ENCODE measurements at places on chromosomes 2 and 18.

- DNase-seq = no peak
Observed at GRCh38 chr2:177529166-177529565, 136.6 kb downstream of the AGPS start.

DNA sequence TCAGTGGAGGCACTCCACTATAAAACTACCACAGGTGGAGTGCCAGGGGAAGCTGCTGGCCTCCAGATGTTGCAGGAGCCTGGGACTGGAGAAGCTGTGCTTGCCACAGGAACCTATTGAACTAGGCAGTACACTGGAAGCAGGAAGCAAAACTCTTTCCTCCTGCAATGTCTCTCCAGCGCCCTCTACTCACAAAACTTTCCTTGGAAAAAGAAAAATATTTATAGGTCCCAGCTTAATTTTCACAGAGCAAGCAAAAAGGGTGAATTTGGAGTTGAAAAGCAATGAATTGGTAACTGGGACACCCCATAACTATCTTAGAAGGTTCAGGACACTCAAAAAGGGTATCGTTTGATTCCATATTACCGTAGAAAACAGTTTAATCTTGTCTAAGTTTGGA, 33.2 kb upstream of the REEP1 start:
- DNase-seq = no peak

DNA sequence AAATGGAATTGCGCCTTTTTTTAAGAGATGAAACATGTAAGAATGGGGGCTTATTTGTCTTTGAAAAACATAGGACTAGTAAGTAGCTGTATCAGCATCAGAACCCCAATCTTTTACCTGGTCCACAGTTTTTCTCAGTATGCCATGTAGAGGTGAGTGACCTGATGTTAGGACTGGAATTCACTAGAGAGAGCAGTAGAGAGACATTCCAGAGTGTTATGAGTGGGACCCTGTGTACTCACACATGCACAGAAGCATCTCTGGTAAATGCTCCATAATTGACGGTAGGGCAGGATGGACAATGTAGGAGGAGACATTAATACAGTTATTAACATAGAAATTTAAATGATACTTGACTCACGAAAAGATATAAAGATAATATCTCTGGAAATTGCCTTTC, 1.4 kb upstream of the GALNT13 start:
- DNase-seq = no peak

DNA sequence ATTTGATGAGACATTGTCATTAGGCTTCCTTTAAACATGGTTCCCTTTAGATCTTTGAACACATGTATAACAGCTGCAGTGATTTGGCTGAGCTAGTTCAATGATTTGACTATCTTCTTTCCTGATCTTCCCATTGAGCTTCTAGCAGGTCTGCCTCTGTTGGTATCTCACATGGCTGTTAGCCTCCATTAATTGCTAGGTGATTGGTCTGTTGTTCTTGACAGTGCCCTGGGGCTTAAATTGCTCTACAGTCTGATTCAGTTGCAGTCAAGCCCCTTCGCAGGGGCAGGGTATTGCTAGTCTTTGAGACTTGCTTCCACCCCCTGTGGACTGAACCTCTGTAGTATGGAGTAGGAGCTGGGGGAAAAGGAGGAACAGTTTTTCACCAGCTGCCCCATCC, 24.1 kb downstream of the SKA1 start:
- DNase-seq = no peak

- no peak for DNase-seq
Observed at GRCh38 chr2:8538531-8538930, 143.3 kb upstream of the ID2 start.

GRCh38 chr2:43818761-43819160, 19.9 kb downstream of the ABCG5 start:
- DNase-seq = no peak

DNA sequence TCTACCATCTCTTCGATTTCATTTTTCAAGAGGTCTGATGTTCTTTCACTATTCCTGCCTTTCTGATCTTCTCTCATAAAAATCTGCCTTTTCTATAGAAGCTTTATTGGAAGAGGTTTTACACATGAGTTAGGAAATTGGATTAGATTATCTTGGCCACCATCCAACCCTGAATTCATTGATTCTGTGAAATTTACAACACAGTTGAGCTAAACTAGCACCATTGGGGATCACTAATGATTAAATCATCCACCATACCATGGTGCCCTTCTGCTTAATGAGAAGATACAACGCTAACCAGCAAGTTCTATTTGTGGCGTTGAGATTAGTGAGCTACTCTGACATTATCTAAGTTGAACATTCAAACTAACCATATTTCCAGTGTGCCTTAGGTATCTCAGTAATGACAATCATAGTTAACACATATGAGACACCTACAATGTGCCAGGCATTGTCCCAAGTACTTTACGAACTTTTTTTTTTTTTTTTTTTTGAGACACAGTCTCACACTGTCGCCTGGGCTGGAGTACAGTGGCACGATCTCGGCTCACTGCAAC, 17.3 kb upstream of the LBH start:
- DNase-seq = no peak

DNA sequence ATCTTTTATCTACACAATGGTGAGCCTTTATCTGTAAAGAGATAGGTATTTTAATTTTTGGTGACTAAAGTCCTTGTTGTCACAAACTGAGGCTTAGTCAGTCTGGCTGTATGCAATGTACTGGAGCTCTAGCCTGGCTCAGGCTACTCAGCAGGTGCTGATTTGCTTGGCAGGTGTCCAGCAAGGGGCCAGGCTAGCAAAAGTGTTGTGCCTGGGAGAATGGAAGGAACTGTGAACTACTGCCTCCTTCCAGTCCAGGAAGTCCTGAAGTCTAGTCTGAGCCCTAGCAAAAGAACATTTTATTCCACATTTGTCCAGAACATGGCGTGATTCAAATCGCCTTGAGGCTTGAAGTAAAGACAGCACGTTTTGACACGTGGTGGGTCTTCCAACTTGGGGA, 260.5 kb downstream of the CCDC85A start:
- no peak for DNase-seq

- no peak for DNase-seq
Observed at GRCh38 chr2:195756218-195756942, 99.4 kb downstream of the SLC39A10 start.

GRCh38 chr2:239396881-239397681, 3.7 kb downstream of the HDAC4 start:
- DNase-seq = peak; percentile 91

DNA sequence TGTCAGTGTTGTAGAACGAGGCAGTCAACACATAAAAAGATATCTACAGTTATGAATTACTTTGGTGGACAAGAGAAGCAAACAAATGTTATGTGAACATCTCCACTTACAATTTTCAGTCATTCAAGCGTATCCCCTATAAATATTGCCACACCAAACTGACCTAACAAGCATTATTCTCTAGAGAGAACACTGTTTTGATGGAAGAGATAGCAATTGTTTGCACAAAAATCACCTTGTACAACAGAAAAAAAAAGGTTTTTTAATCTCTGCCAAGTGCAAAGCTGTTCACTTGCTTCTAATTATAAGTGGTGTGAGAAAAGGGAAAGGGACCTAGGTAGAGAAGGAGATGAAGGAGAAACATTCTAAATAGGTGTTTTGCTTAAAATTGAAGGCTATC, 33.8 kb downstream of the PID1 start:
- no peak for DNase-seq

DNA sequence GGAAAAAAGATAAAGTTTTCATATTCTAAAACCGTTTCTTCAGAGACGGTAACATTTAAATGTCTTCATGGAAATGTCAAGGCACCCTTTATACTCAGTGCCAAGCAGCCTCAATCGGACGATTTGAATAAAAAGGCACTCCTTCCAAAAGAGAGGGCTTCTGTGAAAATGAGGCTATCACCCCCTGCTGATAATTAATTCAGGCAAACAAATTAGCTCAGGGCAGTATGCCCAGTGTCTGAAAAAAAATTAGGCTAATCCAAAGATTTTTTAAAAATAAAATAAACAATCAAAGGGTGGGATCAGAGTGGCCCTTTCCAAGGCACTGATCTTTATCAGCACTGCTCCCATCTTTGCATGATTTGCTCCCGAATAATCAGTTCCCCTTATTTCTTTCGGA, 151.0 kb upstream of the PID1 start:
- DNase-seq = no peak

Data from LNCaP clone FGC (cell line).